ENCODE measurements at places on chromosomes 3 and 15. TPM values are rescaled to one million over a fixed set of nuclear protein-coding genes. Genes with fewer than 3 reads are reported as not detected.
A peak's percentile ranks its signal among the peaks of the same experiment; 100 is the strongest.

- no peaks in the 10 kb centered on the region for H3K27me3 ChIP-seq
- no peak for DNase-seq
- no peak overlapping the region for H3K27ac ChIP-seq
- H3K36me3 ChIP-seq: no peaks in the 10 kb centered on the region
Measured at GRCh38 chr3:178673529-178673928, 137.3 kb downstream of the KCNMB2 start.

DNA sequence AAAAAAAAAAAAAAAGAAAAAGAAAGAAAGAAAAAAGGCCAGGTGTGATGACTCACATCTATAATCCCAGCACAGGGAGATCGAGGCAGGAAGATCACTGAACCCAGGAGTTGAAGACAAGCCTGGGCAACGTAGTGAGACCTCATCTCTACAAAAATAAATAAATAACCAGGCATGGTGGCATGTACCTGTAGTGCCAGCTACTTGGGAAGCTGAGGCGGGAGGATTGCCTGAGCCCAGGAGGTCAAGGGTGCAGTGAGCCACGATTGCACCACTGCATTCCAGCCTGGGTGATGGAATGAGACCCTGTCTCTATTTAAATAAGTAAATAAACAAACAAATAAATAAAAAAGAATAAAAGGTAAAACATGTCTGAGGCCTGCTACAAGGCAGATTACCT lies 39.3 kb upstream of the LACTB start:
- H3K36me3 ChIP-seq: no peaks in the 10 kb centered on the region
- H3K4me3 ChIP-seq: no peak overlapping the region
- H3K27ac ChIP-seq: no peak overlapping the region
- H3K27me3 ChIP-seq: no peaks in the 10 kb centered on the region
- no peaks in the 10 kb centered on the region for H3K4me1 ChIP-seq

- no peak overlapping the region for H3K27ac ChIP-seq
- DNase-seq: no peak
- H3K4me3 ChIP-seq: no peak overlapping the region
- no peaks in the 10 kb centered on the region for H3K4me1 ChIP-seq
- no peaks in the 10 kb centered on the region for H3K36me3 ChIP-seq
Measured at GRCh38 chr3:14210843-14211594, 32.4 kb downstream of the LSM3 start.

GRCh38 chr3:42071904-42072812 lies 19.0 kb upstream of the TRAK1 start:
- peak; percentile 57 for DNase-seq
- H3K27me3 ChIP-seq: no peaks in the 10 kb centered on the region
- H3K4me1 ChIP-seq: peaks cover 53% of the 10 kb centered on the region
- peak overlapping the region; percentile 38 for H3K4me3 ChIP-seq
- no peaks in the 10 kb centered on the region for H3K36me3 ChIP-seq

GRCh38 chr3:138112362-138112761 lies 3.0 kb downstream of the DZIP1L start:
- H3K4me3 ChIP-seq: no peak overlapping the region
- H3K27me3 ChIP-seq: no peaks in the 10 kb centered on the region
- DNase-seq: no peak
- H3K4me1 ChIP-seq: peaks cover 19% of the 10 kb centered on the region
- no peaks in the 10 kb centered on the region for H3K36me3 ChIP-seq
- no peak overlapping the region for H3K27ac ChIP-seq

DNA sequence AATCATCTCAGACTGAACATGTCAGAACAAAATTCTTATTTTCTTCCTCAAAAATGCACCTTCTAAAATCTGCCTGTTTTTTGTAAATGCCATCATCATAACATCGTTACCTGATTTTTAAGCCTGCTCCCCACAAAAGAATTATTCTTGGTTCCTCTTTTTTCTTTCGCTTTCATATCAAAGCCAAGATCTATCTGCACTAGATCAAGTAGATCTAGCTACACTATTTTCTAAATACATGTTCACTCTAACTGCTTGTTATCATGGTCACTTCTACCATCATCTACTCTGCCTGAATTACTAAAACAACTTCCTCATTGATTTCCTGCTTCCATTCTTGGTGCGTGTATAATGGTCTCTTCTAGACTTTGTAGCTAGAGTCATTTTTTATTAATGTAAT lies 217.7 kb downstream of the ARPP21 start:
- DNase-seq: no peak
- H3K27ac ChIP-seq: no peak overlapping the region
- no peaks in the 10 kb centered on the region for H3K36me3 ChIP-seq

- no peaks in the 10 kb centered on the region for H3K27me3 ChIP-seq
- no peak overlapping the region for H3K4me3 ChIP-seq
- DNase-seq: no peak
- no peak overlapping the region for H3K27ac ChIP-seq
Measured at GRCh38 chr3:43086460-43087165, 19.3 kb downstream of the POMGNT2 start.

GRCh38 chr15:62141643-62142588 lies 23.2 kb downstream of the C2CD4B start:
- H3K4me1 ChIP-seq: no peaks in the 10 kb centered on the region
- no peak overlapping the region for H3K27ac ChIP-seq
- H3K36me3 ChIP-seq: no peaks in the 10 kb centered on the region
- no peak overlapping the region for H3K4me3 ChIP-seq
- H3K27me3 ChIP-seq: no peaks in the 10 kb centered on the region

DNA sequence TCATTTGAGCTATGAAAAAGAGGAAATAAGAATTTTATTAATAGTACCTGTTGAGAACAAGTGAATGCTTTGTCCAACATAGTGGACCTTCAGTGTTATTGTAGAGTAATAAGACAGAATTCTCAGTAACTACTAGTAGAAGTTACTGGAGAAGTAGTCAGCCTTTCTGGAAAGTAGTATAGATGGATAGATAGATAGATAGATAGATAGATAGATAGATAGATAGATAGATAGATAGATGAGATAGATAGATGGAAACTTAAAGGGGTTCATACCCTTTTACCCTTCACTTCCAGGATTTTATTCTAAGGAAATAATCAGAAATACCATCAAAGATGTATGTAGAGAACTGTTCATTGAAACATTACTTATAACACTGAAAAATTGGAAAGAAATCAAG lies 5.2 kb downstream of the FAM162A start:
- no peak for DNase-seq
- peaks cover 17% of the 10 kb centered on the region for H3K4me1 ChIP-seq
- no peaks in the 10 kb centered on the region for H3K27me3 ChIP-seq
- H3K4me3 ChIP-seq: no peak overlapping the region
- H3K27ac ChIP-seq: no peak overlapping the region
- H3K36me3 ChIP-seq: peaks cover 4% of the 10 kb centered on the region

DNA sequence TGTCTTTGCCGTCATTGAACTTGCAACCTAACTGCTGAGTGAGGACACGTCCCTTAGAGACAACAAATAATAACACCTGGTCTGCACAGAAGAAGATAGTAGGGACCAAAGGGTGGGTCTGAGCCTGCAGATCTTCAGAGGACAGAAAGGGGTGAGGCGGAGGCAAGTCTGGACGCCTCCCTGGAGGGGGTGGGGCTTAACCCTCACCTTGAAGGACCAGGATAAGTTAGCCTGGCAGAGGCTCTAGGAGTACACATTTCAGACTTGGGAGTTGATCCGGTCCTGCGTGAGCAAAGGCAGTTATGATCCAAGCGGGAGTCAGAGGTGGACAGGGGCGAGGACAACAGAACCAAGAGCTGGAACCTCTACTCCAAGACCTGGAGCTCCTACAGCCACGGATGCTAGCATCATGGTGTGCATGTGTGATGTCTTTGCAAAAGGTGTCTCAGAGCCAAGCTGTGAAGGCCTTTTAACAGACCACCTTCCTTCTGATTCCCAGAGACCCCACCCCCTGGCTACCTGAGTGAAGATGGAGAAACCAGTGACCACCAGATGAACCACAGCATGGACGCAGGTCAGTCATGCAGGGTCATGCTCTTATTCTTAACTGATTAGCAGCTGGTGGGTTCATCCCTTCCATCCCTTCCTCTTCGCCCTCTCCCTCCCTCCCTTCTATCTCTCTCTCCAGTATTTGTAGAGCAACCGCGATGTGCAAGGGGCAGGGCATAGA lies 88.0 kb downstream of the AAGAB start:
- no peaks in the 10 kb centered on the region for H3K27me3 ChIP-seq
- peaks cover 29% of the 10 kb centered on the region for H3K4me1 ChIP-seq
- DNase-seq: no peak
- H3K27ac ChIP-seq: no peak overlapping the region

- peaks cover 40% of the 10 kb centered on the region for H3K36me3 ChIP-seq
- DNase-seq: no peak
- no peak overlapping the region for H3K27ac ChIP-seq
Measured at GRCh38 chr15:57528940-57529565, 62.7 kb upstream of the MYZAP start.

DNA sequence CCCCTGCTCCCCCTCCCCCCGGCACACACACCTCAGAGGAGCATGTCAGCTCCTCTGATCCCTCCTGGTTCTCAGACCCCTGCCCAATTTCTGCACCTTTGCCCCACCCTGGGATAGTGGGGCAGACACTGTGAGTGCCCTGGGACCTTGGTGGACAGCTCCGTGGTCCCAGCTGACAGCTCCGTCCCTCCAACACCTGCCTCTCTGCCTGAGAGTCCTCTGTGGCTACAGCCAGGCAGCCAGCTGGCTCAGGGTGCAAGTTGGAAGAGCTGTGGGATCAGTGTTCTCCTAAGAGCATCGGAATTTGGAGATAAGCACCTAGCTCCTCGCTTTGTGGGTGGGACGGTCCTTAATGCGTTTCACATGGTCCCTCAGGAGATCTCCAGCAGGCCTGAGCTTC lies 43.7 kb upstream of the PGPEP1L start:
- DNase-seq: no peak
- H3K36me3 ChIP-seq: no peaks in the 10 kb centered on the region
- H3K27ac ChIP-seq: no peak overlapping the region
- H3K4me3 ChIP-seq: no peak overlapping the region
- no peaks in the 10 kb centered on the region for H3K4me1 ChIP-seq

DNA sequence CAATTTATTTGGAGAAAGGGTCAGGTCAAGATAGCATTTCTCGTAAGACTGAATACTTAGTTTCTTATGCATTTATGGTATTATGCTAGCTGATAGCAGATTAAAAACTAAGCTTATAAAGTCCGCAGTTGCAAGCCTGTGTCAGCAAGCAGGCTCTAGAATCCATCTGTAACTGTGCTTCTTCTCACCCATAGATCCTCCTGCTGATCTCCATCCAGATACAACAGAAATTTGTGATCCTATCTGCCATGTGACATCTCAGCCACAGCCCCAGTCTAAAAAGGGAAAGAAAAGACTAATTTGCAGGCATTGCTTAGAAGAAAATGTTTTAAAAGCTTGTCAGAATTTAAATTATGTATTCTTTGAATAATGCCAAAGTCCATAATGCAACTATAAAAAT lies 265.4 kb upstream of the CCDC54 start:
- no peaks in the 10 kb centered on the region for H3K4me1 ChIP-seq
- no peaks in the 10 kb centered on the region for H3K27me3 ChIP-seq
- no peaks in the 10 kb centered on the region for H3K36me3 ChIP-seq
- no peak overlapping the region for H3K27ac ChIP-seq

Gene C3orf20
- total RNA-seq: not detected

Gene NOP10
- total RNA-seq: 176 TPM

Gene FBXW12
- not detected for total RNA-seq

Gene MFGE8
- 125 TPM for total RNA-seq

Gene MORF4L1
- total RNA-seq: 289 TPM

Gene SPTBN5
- 2.1 TPM for total RNA-seq

Gene PSTPIP1
- total RNA-seq: 18.4 TPM

Gene TERB2
- total RNA-seq: not detected

Measured in lower lobe of right lung (tissue), 2 donors.